Kidney epithelial cell (primary cell): ENCODE measurements at places on chromosomes 7 and 10. TPM values are rescaled to one million over a fixed set of nuclear protein-coding genes. Genes with fewer than 3 reads are reported as not detected.

DNA sequence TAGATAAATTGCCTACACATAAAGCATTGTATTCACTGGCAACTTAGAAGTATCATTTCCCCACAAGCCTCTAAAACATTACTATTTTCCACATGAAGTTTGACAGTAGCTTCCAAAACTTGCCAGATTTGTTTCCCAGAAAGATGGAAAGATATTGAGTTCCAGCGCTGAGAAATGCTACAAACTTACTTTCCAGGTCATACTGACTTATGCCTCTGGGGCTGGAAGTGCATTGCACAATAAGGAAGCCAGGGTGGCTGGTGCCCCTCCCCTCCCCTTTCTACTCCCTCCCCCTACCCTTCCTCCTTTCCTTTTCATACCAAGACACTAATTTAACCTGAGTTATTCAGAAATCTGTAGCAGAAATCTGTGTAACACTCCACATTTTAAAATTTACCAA is 212.6 kb downstream of the WDR37 start:
- no peak for DNase-seq

GRCh38 chr10:109306698-109307097 is 616.6 kb downstream of the XPNPEP1 start:
- no peak for DNase-seq

- DNase-seq, result no peak
Observed at GRCh38 chr7:126690848-126691751, 561.6 kb downstream of the GRM8 start.

- no peak for DNase-seq
Observed at GRCh38 chr7:91876391-91877133, 3.9 kb downstream of the MTERF1 start.

IGFBP3 gene
- total RNA-seq, result 152 and 162 TPM in 2 replicates
